ENCODE measurements at places on chromosomes 5 and 9.

DNA sequence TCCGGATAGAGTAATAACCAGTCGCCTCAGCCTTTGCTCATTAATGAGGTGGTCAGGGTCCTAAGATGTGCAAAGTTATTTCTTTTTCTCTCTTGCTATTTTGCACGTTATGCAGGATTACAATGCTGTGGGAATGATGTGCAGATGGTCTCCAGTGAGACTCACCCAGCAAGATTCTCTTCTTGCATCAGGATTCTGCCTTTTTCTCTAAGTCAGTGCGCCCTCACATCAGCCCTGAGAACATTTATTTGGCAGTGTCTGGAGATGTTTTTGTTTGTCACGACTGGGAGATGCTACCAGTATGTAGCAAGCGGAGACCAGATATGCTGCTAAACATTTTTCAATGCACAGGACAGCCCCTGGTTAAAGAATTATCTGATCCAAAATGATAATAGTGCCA is 280.3 kb upstream of the WWC1 start:
- no peak for DNase-seq

DNA sequence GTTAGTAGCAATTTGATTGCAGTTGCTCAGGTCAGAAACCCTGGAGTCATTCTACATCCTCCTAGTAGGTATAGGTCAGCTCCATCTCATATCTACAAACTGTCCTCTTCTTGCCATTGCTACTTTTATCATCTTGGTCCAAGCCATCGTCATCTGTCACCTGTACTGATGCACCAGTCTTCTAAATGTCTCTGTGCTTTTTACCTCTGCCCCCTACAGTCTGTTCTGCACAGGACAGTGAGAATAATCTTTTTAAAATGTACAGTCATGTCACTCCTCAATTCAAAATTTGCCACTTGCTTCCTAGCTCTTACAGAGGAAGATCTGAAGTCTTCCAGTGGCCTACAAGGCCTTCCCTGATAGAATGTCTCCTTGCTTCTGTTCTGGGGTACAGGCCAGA is 6.8 kb downstream of the NNT start:
- no peak for DNase-seq

DNA sequence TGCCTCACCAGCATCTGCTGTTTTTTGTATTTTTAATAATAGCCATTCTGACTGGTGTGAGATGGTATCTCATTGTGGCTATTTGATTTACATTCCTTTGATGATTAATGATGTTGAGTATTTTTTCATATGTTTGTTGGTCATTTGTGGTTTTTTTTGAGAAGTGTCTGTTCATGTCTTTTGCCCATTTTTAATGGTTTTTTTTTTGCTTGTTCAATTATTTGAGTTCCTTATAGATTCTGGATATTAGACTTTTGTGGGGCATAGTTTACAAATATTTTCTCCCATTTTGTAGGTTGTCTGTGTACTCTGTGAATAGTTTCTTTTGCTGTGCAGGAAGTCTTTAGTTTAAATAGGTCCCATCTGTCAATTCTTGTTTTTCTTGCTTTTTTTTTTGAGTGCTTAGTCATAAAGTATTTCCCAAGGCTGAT is 148.1 kb downstream of the NPR3 start:
- DNase-seq, result no peak

- DNase-seq, result no peak
Observed at GRCh38 chr5:90983148-90983547, 400.0 kb downstream of the ARRDC3 start.

GRCh38 chr5:11524188-11524587 is 380.1 kb downstream of the CTNND2 start:
- no peak for DNase-seq

- DNase-seq, result no peak
Observed at GRCh38 chr5:87853541-87853940, 415.1 kb downstream of the TMEM161B start.

DNA sequence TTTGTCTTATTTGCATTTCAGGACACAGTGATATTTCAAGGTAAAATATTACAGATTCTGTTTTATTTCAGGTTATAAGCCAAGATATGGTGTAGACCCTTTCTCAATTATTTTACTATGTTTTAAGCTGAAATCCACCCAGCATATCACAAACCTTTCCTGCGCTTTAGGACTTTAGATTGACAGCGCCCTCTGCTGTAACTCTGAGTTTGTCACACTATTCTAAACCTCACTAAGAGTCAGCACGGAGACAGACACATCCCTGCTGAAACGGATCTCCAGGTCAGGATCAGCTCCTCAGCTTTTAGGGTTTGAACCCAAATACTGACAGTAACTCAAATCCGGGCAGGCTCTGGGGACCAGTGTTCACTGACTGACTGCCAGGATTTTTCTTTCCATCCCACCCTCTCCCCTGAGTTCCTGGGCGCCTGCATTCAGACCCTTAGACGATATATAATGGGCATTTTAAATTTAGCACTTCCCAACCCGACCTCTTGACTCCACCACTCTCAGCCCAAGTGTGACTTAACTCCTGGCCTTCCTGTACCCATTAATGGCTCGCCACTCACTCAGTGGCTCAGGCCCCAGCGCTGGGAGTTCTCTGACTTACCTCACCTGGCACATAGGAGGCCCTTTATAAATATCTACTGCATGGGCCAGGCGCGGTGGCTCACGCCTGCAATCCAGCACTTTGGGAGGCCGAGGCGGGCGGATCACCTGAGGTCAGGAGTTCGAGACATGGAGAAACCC is 33.5 kb downstream of the TLX3 start:
- no peak for DNase-seq

DNA sequence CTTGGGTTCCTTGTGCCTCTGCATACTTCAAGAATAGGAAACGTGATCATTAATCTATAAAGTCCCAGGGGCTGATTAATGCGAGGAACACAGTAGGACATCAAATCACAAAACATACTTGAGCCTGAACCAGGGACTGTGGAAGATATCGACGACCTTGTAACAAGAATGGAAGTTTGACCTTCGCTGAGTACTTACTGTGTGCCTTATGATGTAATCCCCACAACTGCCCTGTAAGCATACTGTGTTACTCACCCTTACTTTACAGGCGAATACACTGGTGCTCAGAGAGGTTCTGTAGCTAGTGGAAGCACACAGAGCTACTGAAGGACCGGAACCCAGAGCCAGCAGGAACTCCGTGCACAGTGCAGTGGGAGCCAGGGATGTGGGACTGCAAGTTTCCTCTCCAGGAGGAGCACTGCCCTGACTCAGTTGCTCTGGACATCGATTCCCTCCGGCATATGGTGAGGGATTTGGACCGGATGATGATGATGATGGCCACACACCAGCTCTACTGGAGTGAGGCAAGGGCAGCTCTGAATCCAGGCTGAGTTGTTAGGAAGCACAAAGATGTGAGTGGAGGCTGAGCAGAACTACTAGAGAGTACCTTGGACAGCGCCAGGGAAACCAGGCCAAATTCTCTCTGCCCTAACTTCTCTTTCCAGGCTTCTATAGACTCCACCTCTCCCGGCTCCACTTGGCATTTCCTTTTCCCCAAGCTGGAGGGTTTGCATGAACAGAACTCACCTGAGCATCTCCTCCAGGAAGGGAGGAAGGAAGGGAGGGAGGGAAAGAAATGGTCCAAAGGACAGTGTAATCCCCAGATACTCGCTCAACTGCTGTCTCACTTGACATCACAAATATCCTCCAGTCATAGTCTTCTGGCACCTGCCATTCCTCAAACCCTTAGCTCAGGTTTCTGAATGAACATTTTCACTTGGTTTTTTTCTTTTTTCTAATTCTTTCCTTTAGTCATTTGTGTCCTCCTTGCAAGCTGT is 1.5 kb upstream of the GABBR2 start:
- DNase-seq, result no peak

DNA sequence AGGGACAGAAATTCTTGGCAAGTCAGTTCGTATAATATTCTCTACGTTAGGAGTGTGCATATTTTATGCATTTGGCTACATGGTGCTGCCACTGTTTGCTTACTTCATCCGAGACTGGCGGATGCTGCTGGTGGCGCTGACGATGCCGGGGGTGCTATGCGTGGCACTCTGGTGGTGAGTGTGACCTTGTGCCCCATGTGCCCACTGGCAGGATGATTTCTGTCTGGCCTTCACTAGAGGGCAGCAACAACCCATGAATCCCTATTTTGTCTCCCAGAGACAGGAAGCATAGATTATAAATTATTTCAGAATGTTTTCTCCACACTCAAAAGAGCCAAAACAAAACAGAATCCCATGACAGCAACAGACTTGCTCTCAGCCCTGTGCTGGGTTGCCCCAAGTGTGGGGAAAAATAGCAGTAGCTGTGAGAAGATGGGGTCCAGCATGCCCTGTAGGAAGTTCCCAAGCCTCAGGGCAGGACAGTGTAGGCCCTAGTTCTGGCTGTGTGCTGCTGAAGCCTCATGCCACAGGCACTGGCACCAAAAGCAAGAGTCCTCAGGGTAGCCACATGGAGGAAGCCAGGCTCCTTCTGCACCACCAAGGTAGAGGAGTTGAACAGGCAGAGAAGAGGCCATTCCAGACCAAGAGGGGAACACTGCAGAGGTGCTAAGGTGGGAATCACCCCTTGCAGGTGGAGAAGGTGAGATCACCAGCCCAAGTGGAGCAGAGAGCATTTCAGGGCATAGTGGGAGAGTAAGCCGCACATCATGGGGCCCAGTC is 16.0 kb downstream of the SLC22A5 start:
- DNase-seq, result peak; percentile 49

GRCh38 chr9:125758986-125759763 is 12.0 kb downstream of the PBX3 start:
- no peak for DNase-seq

DNA sequence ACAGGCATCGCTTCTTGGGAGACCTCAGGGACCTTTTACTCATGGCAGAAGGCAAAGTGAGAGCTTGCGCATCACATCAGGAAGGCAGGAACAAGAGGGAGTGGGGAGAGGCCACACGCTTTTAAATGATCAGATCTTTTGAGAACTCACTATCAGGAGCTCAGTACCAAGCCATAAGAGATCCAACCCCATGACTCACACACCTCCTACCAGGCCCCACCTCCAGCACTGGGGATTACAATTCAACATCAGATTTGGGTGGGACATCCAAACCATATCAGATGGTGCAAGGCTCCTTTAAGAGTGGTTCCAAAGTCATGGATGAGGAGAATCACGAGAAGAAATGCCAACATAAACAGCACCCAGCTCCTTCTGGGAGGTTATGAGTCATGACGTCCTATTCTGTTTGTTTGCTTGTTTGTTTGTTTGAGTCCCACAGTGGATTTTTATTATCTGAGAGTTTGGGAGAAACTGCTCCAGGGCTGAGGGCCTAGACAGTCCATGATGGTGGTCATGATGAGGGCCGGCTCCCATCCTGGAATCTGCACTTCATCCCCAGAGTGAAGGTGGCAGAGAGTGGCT is 453.5 kb downstream of the GADD45G start:
- no peak for DNase-seq

DNA sequence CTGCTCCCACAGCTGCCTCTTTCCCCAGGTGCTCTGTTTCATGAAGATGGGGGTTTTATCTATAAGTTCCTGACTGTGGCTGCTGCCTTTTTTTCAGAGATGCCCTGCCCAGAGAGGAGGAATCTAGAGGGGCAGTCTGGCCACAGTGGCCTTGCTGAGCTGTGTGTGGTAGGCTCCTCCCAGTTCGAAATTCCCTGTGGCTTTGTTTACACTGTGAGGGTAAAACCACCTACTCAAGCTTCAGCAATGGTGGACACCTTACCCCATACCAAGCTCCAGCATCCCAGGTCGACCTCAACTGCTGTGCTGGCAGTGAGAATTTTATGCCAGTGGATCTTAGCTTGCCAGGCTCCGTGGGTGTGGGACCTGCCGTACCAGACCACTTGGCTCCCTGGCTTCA is 250.0 kb downstream of the FER start:
- no peak for DNase-seq

DNA sequence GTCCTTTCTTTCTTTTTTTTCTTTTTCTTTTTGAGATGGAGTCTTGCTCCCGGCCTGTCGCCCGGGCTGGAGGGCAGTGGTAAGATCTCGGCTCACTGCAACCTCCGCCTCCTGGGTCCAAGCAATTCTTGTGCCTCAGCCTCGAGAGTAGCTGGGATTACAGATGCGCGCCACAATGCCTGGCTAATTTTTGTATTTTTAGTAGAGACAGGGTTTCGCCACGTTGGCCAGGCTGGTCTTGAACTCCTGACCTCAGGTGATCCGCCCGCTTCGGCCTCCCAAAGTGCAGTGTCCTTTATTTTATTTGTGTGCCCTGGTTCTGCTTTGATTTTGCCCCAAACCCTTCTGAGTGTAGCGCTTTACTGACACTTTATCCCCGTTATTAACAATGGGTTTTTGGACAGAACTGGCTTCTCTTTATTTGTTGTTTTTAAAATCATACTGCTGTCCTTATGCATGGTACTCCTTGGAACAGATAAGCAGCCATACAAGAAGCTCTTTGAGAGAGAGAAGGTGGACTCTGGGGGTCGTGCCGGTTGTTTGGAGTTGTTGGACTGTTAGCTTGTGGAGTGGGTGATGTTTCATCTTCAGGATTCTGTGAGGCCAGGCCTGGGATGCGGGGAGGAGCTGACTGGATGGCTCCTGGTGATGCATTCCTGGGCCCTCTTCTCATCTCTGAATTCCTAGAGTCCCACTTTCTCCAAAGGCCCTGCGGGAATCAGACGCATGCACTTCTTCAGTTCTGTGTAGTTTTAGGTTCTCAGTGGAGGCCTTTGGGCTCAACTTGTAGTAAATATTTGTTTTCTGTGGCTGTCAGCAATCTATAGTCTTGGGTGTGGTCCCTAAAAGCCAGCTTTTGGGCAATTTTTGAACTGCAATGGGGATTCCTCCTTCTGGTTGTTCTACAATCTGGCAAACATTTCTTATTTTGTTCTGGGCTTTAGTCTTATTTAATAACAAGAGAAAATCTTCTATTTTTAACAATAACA is 47.8 kb downstream of the PTTG1 start:
- DNase-seq, result no peak

- DNase-seq, result no peak
Observed at GRCh38 chr9:114000671-114001409, 77.3 kb downstream of the AMBP start.

GRCh38 chr5:119398727-119399466 is 43.1 kb downstream of the TNFAIP8 start:
- DNase-seq, result peak; percentile 95

DNA sequence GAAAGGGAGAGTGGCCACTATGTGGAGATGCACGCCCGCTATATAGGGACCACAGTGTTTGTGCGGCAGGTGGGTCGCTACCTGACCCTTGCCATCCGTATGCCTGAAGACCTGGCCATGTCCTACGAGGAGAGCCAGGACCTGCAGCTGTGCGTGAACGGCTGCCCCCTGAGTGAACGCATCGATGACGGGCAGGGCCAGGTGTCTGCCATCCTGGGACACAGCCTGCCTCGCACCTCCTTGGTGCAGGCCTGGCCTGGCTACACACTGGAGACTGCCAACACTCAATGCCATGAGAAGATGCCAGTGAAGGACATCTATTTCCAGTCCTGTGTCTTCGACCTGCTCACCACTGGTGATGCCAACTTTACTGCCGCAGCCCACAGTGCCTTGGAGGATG is 19.8 kb downstream of the RGMB start:
- no peak for DNase-seq

- no peak for DNase-seq
Observed at GRCh38 chr5:165525271-165525670, 2019.9 kb downstream of the MAT2B start.

DNA sequence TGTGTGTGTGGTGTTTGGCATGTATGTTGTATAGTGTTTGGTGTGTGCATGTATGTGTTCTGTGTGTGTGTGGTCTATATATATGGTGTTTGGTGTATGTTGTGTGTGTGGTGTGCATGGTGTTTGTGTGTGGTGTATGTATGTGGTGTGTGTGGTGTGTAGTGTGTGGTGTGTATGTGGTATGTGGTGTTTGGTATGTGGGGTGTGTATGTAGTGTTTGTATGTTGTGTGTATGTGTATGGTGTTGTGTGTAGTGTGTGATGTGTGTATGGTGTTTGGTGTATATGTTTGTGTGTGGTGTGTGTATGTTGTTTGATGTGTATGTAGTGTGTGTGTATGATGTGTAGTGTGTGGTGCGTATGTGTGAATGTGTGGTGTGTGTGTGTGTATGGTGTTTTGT is 78.8 kb downstream of the HMCN2 start:
- no peak for DNase-seq
